ENCODE measurements at places on chromosomes 12 and 14. TPM values are rescaled to one million over a fixed set of nuclear protein-coding genes. Genes with fewer than 3 reads are reported as not detected.

DNA sequence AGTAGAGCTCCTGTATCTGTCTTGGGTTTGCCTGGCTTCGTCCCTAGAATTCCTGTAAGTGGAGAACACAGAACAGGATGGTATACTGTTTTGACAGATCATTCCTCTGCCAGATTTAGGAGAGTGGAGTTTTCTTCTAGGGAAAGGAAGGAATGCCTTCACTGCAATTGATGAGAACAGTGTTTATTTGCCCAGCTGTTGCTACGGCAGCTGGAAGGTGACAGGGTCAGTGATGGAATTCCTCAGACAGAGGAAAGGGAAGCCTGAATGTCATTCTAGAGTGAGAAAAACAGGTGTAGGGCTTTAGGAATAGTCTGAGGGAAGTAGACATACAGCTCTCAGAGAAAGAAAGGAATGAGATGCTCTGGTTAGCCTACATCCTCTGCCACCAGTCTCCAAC is 11.7 kb downstream of the CSRNP2 start:
- peak; percentile 13 for DNase-seq

GRCh38 chr12:41174602-41175001 is 13.5 kb upstream of the PDZRN4 start:
- no peak for DNase-seq

GRCh38 chr12:2222691-2223090 is 169.9 kb downstream of the CACNA1C start:
- no peak for DNase-seq

The SIRT4 gene
- 7.4 TPM for total RNA-seq

DNA sequence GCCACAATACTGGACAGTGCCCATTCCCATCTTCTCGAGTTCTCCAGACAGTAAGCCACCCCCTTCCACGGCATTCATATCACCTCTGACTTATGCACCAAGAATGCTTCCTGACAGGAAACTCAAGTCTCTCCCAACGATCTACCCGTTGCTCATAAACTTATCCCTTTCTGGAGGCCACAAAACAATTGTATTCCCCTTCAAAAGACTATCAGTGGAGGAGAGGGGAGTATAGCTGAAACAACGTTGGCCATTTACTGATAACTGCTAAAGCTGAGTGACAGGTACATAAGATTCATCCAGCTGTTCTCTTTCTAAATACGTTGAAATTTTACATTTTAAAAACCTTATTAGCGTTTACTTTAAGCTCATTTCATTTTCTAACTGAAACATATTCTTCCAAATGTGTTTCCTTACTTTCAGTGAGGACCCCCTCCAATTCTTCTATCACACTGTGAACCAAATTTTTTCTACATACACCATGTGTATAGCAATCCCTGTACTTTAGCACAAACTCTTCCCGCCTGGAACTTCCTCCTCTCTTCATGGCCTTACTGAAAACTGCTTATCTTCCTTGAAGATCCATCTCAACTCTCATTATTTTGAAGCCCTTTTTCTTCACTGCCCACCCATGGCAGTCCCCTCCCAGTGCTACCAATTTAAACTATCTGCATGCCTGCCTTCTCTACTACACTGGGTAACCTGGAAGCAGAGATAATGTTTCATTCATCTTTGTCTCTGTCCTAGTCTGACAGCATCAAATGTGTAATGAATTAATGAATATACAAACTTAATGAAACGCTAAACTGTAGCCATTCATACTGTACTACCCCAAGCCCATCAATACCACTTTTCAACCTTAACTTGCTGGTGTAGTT is 28.8 kb downstream of the ATXN2 start:
- DNase-seq, result peak; percentile 93

The SOX5 gene
- 4.1 TPM for total RNA-seq

DNA sequence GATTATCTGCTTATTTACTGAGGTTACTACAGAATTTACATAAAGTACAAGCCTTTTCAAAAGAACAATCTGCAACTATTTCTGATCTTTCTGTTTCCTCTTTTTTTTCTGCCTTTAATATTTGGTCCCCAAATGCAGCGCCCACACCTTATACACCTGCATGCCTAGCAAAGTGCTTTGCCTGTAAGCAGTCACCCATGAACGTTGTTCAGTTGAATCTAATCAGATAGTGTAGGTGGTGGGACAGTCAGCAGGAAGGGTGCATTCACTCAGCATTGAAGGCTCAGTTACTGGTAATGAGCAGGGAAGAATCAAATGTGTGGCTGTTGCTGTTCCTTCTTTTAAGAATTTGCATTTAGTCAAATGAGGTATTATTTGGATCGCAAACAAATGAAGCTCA is 108.4 kb downstream of the GPR135 start:
- no peak for DNase-seq

GRCh38 chr12:94386422-94386821 is 73.2 kb downstream of the CEP83 start:
- DNase-seq, result peak; percentile 2

The UNG gene
- total RNA-seq, result 72.3 TPM

The CNOT2 gene
- 152 TPM for total RNA-seq

The PTPN6 gene
- total RNA-seq, result 0.39 TPM

Measured in M059J (cell line).